ENCODE measurements at places on chromosomes 16 and 17.

GRCh38 chr17:81037026-81037797, 2.3 kb downstream of the BAIAP2 start:
- DNase-seq = peak; percentile 97

DNA sequence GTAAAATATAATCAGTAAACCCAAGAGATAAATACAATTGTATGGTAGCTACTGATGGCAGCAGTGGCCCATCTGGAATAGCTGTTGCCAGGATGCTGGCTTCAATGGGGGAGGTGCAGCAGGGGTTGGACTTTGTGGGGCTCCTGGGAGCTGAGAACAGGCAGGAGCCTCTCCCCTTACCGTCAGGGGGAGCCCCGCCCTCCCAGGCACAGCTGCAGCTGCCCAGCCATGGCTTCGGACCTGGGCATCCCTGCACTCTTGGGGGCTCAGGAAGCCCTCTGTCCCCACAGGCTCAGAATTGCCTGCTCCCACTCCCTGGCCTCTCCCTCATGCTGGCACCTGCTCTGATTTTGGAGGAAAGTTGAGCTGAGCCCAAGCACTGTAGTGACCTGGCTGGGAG, 741.1 kb downstream of the CDH11 start:
- no peak for DNase-seq

GRCh38 chr17:65360961-65361552, 200.4 kb downstream of the AXIN2 start:
- no peak for DNase-seq

DNA sequence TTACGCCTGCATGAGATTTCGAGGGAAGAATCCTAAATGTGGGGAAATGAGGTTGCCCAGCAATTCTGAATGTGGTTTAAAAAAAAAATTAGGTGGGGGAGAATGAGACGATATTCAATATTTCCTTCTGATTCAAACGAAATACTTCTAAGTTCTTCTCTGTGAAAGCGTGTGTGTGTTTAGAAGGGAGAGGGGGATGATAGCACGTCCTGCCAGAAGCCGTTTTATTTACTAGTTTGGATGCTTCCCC, 47.8 kb downstream of the TBC1D16 start:
- DNase-seq = no peak

DNA sequence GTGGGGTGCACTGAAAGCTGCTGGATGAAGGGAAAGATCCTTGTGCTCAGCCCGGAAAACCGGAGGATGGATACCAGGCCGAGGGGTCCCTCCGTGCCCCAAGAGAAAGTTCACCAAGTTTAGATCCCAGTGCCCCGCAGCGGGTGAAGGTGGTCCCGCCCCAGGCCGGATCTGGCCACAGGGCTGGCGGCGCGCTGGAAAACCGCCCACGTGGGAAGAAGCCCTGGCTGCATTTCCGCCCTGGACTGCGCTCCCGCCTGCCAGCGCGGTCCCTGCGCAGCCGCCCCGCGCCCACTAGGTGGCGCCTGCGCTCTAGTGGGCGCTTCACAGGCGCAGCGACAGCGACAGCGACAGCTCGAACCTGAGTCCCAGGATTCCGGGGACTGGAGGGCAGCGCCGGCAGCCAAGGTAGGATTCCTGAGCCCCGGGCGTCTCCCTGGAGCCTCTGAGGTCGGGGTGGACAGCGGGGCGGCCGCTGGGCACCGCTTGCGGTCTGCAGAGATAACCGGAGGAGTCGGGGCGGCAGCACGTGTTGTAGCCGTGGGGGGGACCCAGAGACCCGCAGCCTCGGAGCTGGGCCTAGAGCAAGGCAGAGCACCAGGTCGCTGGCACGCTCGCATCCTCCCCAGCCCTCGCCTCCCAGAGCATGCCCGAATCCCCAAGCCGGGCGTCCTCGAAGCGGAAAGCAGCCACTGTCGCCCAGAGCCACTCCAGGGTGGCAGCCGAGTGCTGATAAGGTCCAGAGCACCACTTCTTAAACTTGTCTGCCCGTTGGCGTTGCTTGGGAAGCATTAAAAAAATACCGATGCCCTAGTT, at the start of gene CHD9:
Gene CHD9, plus strand, starts transcription at position 322 of the 816 bp plus-strand sequence. CDS start 101,099 bp downstream, outside the sequence.
- DNase-seq = peak; percentile 51

- DNase-seq = no peak
Measured at GRCh38 chr17:77516902-77517301, 376.1 kb downstream of the SEC14L1 start.

DNA sequence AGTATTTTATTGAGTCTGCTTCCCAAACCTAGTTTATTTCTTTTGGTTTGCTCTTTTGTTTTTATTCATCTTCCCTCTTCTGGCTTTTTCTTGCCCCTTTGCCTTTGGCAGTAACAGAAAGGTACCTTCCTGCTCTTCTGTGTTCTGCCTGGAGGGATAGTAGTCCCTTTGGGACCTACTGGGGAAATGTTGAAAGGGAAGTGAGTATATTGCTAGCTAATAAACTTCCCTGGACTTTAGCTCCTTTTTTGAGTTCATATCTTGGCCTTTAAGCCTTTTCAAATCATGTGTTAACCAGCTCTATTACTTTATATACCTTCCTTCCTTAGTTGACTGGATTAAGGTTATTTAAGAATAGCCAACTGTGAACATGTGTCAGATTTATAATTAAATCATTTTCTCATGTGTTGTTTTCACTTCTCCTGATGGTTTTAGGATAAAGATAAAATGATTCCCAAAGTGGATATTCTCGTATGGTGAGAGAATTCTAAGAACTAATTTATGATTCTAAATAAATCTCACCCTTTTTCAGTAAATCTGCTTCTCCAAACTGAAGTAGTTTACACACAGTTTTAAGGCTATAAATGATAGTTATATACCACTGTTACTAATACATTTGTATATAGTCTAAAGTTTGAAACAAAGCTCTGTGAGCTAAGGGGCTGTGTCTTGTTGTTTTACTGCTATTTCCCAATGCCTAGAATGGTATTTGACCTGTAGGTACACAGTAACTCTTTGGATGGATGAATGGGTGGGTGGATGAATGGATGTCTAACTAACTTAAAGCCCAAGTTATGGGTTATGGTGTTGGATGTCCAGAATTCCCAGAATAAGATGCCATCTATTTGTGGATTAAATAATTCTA, 45.7 kb downstream of the OMG start:
- no peak for DNase-seq

DNA sequence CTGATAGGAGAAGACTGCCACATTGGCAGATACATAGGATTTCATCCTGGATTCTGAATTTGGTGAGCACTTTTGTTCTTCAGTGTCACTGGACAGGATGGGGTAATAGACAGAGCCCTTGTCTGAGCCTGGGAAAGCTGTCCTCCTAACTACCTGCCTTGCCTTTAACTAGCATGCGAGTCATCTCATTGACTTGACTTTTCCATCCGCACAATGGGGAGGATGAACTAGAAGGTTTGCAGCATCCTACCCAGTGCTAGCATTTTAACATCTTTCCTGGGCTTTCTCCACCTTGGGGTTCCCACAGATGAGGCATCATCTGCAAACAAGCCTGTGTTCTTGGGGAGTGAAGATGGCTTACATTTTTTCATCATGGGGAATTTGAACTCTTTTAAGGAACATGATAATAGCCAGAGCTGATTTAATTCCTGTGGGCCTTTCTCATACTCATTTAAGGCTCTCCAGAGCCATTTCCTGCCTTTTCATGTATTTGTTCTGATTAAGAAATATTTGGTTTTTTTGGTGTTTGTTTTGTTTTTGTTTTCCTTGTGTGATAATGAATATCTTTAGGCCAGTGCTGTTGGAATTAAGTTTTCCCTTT, 139.5 kb downstream of the MSI2 start:
- DNase-seq = no peak
